NCI-H1417 treated with DMSO at 0.1 percent for 48 hours (cell line): ENCODE measurements at places on chromosomes 1 and 21.

DNA sequence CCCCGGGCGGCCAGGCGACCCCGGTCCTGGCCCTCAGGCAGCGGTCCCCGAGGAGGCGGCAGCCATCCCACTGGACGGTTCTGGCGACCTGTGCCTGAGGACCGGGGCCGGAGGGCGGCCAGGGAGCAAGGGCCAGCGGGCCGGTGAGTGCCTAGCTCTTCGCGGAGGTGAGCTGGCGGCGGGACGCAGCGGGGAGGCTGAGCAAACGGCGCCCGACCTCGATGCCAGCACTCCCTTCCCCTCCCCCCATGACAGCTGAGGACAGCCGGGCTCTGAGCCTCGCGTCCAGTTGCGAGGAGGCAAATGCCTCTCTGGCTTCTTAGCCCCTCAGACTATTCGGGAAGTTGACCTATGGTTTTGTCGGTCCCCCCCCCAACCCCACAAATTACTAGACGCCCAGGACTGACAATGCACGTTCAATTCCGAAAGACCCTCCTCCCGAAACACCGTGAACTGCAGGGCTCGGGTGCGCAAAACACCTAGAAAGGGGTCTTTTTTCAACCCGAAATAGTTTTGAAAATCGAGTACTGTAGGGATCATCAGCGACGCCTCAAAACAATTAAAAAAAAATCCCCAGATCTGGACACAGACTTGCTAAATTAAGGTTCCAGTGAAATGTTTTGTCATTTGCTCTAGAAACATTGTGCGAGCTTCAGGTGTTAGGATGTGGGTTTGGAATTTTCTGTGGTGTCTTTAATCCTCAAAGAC is 8.3 kb downstream of the CDKN2C start:
- no peak for DNase-seq

DNA sequence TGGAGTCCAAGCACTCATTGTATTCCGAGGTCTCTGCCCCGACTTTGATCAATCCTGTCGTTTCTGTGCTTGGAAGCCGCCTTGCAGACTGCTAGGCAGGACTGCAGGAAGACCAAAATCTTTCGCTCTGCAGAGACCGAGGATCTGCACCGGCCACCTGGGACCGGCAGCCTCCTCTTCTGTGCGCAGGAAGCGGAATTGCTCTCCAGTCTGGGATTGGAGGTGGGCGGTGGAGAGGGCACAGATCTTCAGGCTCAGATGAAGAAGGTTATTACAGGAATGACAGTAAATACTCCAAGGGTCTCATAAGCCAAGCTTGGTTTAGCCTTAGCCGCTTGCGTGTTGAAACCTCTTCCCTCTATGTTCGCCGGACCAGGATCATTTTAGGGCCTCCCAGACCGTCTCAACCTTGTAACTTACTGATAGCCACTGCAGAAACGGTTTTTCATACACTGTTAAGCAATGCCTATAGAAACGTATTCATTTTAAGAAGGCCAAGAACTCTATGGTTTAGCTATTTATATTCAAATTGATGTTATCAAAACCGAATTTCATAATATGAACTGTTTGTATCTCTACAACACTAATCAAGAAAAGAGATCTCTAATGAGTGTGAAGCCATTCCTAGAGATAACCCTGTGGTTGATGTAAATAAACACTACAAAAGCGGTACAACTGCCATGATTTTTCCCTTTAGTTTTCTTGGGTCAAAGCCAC is 1.1 kb downstream of the MIA3 start:
- DNase-seq, result no peak

DNA sequence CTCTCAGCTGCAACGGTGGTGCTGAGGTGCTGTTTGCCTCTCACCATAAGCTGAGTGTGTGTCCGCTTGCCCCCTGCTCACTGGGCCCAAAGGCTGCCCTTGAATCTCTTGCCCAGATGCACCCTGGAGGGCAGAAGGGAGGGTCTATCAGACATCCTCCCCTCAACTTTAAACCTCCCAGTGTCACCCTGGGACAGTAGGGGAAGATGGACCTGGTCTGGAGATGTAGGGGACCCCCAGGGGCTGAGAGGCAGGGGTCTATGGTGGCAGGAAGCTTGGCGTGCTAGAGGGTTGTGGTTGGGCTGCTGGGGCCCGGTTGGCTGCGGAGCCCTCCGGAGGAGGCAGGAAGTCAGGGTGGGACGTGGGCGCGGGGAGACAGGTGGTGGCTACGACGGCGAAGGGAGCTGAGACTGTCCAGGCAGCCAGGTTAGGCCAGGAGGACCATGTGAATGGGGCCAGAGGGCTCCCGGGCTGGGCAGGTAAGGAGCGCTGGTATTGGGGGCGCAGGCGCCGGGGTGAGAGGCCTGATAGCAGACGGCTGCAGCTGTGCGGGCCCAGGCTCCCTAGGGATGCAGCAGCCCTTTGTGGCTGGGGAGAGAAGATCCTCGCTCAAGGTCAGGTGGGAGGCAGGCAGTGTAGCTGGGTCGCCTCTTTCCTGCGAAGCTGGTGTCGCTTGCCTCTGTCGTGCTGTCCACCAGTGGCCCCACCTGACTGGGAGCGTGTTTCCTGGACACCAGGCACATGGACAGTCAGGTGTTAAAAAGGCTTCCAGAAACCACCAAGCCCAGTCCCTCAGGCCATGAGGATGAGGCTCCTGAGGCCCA is at the start of gene LCK:
Gene LCK (plus strand): TSS at position 373 of the 824 bp plus-strand sequence. CDS start 23,065 bp downstream, outside the sequence.
- no peak for DNase-seq

GRCh38 chr1:207935166-207935583 is 24.2 kb upstream of the CD34 start:
- no peak for DNase-seq

DNA sequence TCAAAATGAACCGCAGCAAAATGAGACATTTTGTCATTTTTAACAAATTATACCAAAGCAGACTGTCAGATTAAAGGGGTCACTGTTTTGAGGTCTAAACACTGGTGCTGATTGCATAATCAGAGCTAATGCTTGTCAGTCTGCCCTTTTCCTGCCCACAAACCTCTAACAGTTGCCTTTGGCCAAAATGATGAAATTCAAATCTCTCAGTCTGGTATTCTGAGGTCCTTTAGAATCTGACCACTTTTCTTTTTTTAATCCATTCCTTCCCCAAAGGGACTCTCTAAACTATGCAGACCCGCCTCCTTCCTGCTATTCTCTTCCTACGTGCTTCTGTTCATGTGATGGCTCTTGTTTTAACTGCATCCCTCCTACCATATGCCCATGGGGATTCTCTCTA is 145.2 kb upstream of the SPATA6 start:
- DNase-seq, result no peak

DNA sequence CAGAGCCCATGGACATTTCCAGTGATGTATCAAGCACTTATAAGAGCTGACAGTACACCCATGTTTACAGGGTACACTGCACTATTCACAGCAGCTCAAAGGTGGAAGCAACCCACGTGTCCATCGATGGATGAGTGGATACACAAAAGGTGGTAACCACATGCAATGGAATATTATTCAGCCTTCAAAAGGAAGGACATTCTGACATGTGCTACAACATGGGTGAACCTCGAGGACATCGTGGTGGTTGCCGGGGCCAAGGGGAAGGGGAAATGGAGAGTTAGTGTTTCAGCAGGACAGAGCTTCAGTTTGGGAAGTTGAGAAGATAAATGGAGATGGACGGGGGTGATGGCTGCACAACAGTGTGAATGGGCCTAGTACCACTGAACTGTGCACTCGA is 9.1 kb downstream of the AGT start:
- DNase-seq, result no peak

DNA sequence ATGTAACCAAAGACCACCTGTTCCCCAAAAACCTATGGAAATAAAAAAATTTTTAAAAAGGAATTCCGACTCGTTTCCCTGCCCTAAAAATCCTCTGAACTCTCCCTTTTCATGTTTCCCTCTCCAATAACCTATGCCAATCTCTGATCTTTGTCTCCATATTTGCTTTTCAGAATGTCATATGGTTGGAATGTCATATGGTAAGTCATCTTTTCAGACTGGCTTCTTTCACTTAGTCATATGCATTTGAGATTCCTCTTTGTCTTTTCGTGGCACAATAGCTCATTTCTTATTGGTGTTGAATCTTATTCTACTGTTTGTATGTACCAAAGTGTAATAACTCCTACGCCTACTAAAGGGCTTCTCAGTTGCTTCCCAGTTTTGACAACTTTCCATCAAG is 117.5 kb downstream of the BACH1 start:
- no peak for DNase-seq

DNA sequence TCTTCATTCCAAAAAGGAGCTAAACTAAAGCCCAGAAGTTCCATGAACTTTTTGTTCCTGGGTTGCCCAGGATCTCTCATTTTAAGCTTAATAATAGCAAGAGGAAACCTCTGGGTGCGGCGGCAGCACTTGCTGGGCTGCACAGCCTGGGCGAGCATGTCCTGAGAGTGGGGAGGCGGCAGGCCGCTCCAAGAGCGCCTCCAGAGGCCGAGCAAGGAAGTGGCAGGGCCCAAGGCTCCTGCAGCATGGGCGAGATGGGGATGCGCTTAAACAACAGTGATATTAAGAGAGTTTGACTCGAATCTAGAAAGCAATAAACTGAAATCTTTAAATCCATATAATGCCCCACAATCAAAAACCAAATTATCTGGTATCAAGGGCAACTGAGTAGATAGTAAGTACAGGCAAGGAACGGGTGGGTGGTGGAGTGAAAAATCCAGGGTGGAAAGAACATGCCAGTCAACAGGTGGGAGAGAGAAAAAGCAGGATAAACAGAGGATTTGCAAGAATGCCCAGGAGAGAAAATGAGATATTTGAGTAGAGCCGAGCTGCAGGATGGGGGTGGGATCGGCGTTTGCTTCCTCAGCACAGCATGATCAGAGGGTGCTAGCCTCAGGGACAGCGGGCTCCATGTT is 14.1 kb upstream of the TNR start:
- no peak for DNase-seq

GRCh38 chr1:42924851-42925760 is 33.6 kb downstream of the SLC2A1 start:
- DNase-seq, result no peak

DNA sequence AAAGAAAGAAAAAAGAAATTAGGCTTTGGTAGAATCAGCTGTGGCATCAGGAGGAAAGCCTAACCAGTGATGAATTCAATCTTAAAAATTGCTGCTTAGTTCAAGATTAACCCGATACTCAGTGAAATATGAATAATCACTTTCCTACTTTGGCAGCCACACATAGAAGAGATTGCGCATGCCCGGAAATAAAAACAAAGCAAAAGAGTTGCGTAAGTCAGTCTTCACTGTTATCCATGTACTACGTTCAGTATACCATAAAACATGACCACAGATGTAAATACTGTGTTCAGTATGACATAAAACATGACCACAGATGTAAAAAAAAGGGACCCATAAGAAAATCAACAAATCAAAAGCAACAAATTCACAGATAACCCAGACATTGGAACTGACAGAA is 19.2 kb downstream of the CD1D start:
- DNase-seq, result no peak

DNA sequence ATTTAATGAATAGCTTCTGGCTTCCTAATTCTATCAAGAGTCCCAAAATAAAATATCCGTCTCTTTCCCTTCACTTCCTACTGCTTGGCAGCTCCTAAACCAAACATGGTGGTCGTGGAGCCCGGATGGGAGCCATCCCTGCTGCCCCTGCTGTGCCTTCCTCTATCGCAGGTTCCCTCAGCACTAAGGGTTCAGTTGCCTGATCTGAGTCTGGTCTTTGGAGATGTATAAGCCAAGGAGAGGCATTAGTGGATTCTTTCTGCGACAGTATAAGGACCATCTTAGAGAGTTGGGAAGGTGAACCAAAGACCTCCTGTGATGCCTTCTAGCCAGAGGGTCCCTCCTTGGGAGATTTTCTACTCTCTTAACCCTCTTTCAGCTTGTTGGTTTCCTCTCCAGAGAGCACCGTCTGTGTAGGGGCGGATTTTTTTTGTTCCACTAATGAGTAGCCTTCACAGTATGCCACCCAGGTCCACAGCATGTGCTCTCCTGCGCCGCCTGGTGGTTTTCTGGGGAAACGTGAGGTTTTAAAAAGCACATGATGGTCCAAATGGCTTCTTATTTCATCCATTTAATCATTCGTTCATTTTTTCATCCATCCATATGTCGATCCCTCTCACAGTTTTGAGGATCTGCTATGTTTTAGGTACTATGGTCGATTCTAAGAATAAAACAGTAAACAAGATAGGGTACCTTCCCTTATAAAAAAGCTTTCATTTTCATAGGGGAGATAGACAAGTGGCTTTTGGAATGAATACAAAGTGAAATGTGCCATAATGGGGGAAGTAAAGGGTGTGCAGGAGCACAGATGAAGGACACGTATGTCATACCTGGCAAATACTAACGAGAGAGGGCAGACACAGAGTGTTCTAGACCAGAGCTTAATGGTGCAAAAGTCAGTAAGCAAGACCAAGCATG is 71.0 kb downstream of the NFASC start:
- peak; percentile 6 for DNase-seq

GRCh38 chr1:210598135-210598652 is 269.5 kb downstream of the HHAT start:
- no peak for DNase-seq

DNA sequence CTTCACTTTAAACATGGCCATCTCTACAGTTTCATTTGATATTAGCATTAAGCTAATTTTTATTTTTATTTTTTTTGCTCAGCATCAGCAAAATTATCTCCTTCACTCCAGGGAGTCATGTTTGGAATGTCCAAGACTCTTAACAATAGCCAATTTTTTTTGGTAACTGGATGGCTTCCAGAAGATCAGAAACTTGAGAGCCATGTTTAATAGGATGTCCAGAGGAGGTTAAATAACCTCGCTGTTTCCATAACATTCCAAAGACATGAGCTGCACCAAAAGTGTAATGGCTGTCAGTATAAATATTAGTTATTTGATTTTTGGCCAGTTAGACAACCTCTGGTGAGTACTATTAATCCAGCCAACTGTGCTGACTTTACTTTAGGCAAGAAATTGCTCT is 80.7 kb downstream of the DNTTIP2 start:
- DNase-seq, result no peak

- DNase-seq, result no peak
Observed at GRCh38 chr1:85816606-85817005, 108.4 kb upstream of the ZNHIT6 start.

- DNase-seq, result no peak
Observed at GRCh38 chr1:211371406-211372105, 44.9 kb downstream of the TRAF5 start.

DNA sequence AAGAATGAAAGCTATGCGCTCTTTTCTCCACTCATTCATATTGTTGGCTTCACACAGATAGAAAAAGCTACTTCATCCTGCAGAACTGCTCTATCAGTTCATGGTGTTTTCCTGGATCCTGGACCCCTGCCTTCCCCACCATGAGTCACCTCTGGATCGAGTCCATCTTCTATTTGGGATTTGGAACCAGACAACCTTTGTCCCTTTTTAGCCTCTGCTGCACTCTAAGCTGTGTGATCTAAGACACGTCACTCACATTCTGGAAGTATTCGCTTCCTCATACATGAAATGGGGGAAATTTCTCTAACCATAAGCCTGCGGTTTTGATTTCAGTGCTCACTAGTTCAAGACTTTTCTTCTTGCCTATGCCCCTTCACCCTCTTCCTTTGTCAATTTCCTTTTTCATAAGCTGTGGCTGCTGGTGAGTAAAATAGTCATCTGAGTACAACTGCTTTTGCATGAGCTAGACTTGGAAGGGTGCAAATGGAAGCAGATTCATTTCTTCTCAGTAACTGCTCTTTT is 14.1 kb upstream of the DEGS1 start:
- no peak for DNase-seq

GRCh38 chr1:224430511-224431113 is 4.0 kb downstream of the WDR26 start:
- DNase-seq, result no peak
